Ascending aorta (tissue), 2 donors: ENCODE measurements at places on chromosomes 6 and 20. TPM values are rescaled to one million over a fixed set of nuclear protein-coding genes. Genes with fewer than 3 reads are reported as not detected.

Gene KCNQ5
- 4.5 TPM for total RNA-seq

Gene IL20RA
- total RNA-seq, result not detected

Gene TMEM244
- not detected for total RNA-seq

Gene TFAP2A
- 0.21 TPM for total RNA-seq

Gene IL17F
- total RNA-seq, result not detected

Gene UBE2C
- total RNA-seq, result not detected

Gene FABP7
- total RNA-seq, result not detected

Gene STMN3
- total RNA-seq, result 37.0 TPM

Gene HLA-DQA2
- total RNA-seq, result 2.2 TPM

Gene NT5DC1
- total RNA-seq, result 4.6 TPM

Gene IRAK1BP1
- 2.7 TPM for total RNA-seq

Gene SNAP91
- total RNA-seq, result 0.64 TPM

Gene PTK6
- total RNA-seq, result not detected

Gene SLC35F1
- not detected for total RNA-seq

Gene KLHDC3
- 64.0 TPM for total RNA-seq

Gene ELOVL2
- 0.11 TPM for total RNA-seq

Gene CDKN1A
- 353 TPM for total RNA-seq

Gene DBNDD2
- total RNA-seq, result 100 TPM

Gene PM20D2
- 8.8 TPM for total RNA-seq

Gene HLA-DOA
- total RNA-seq, result 358 TPM

Gene TCF21
- 0.32 TPM for total RNA-seq

Gene SNPH
- 10.4 TPM for total RNA-seq

Gene RSPO3
- 0.53 TPM for total RNA-seq

Gene ERVFRD-1
- not detected for total RNA-seq

Gene BNIP5
- total RNA-seq, result not detected
